NCI-H1092 (cell line): ENCODE measurements at places on chromosomes 4 and X.

- DNase-seq, result no peak
Observed at GRCh38 chr4:109890076-109890475, 22.6 kb upstream of the EGF start.

- DNase-seq, result no peak
Observed at GRCh38 chr4:7841071-7841470, 98.6 kb downstream of the AFAP1 start.

GRCh38 chr4:174699654-174700053 lies 129.4 kb downstream of the GLRA3 start:
- no peak for DNase-seq

DNA sequence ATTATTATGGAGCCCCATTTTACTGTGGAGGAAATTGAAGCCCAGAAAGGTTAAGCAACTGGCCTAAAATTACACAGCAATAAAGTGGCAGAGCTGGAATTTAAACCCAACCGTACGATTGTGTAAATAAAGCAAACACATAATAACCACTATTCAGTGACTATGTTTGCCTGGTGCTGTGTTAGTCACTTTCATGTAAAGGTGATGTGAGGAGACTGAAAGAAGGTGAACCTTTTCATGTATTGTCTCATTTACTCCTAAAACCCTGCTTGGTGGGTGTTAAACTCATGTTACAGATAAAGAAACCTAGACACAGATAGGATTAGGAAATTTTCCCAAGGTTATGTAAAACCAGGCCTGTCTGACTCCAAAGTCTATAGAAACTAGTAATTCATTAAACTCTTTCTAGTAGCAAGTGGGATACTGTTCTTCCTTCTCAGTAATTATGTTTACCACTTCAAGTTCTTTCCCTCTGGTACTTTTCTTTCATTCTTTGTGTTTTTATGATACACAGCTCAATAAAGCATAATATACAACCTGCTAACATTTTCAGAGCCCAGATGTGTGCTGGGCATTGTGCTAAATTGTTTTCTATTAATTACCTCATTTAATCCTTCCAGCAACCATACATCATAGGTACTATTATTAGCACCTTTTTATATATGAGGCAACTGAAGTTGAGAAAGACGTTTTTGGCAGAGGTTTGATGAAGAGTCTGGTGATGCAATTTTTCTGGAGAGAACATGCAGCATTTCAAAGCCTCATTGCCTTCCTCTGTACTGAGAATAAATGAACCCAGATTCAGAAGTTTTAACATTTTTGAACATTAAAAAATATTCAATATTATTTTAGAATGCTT lies 202.7 kb downstream of the SPRY1 start:
- no peak for DNase-seq

GRCh38 chr4:171025776-171026175 lies 787.4 kb upstream of the GALNTL6 start:
- DNase-seq, result no peak

- no peak for DNase-seq
Observed at GRCh38 chr4:4443821-4444220, 56.9 kb downstream of the NSG1 start.

GRCh38 chrX:98114021-98114420 lies 1230.3 kb downstream of the RPA4 start:
- no peak for DNase-seq

- no peak for DNase-seq
Observed at GRCh38 chrX:134679644-134680043, 21.4 kb upstream of the PLAC1 start.
